Frontal cortex (tissue), 4 donors: ENCODE measurements at places on chromosomes 12 and 14. TPM values are rescaled to one million over a fixed set of nuclear protein-coding genes. Genes with fewer than 3 reads are reported as not detected.

KLRC3 gene
- total RNA-seq, result 2.9 TPM

ATF7 gene
- total RNA-seq, result 4.1 TPM

LAG3 gene
- under 0.01 TPM for total RNA-seq

PRH1 gene
- 42.0 TPM for total RNA-seq

MIP gene
- total RNA-seq, result 0.41 TPM

PPP1R3E gene
- 4.5 TPM for total RNA-seq

DNA sequence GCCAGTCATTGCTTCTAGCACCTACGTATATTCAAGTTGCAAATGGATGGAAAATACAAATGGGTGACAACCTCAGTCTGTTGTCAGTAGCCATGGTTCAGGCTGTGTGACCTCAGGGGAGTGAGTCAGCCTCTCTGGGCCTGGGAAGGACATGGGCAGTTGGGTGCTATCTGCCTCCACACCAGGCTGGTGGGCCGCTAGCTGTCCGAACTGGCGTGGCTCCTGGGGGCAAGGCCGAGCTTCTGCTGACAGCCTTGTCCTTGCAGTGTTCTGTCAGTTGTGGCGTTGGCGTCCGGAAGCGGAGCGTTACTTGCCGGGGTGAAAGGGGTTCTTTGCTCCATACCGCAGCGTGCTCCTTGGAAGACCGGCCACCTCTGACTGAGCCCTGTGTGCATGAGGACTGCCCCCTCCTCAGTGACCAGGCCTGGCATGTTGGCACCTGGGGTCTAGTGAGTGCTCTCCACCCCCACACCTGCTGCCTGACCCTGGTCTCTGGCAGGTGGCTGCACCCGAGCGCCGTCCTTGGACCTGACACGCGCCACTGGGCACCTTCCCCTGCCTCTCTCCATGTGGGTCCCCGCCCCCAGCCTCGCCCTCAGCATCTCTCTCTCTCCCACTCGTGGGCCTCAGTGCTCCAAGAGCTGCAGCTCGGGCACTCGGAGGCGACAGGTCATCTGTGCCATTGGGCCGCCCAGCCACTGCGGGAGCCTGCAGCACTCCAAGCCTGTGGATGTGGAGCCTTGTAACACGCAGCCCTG lies 17.1 kb downstream of the PAPLN start:
- DNase-seq, result no peak

DNA sequence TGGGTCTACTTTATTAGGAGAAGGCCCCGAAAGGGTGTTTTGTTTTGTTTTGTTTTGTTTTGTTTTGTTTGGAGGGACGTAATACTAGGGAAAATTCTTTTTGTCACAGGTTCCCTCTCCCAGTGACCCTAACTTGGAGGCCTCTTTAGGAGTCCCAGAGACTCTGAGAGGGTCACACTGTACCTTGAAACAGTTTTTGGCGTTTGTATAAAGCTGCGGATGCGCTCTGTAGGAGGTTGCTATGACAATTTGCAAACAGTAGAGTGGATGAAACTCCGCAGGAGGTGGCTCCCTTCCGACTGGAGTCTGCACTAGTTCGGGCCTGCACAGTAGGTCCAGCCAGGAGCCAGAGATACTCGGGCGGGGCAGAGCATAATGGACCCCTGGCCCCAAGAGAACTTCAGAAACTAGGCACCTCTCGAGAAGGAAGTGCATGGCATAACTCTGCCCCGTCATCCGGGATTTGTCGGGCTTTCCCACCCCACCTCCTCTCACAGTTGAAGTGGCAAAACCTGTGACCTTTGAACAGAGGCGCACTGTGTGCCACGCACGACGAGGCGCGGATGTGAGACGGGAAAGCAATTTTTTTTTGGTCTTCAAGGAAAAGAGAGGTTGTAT lies 1.3 kb upstream of the DYRK2 start:
- DNase-seq, result peak; percentile 9

- no peak for DNase-seq
These were observed 261.0 kb downstream of the DACT1 start for GRCh38 chr14:58898655-58899316.

DNA sequence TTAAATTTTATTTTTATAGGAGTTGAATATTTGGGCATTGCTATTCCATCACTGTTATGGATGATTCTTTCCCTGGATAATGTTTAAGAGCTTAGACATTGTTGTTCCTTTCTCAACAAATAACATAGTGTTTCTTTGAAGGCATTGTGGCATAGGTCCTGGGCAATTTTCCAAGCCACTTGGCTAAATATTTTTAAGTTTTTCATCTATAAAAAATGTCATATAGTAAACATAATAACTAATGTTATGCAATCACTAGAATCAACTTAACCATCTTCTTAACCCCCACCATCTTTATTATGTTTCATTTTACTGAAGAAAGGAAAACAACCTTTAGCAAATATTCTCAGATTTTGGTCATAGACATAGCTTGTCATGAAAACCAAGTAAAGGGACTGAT lies 600.6 kb upstream of the LMO3 start:
- no peak for DNase-seq

DNA sequence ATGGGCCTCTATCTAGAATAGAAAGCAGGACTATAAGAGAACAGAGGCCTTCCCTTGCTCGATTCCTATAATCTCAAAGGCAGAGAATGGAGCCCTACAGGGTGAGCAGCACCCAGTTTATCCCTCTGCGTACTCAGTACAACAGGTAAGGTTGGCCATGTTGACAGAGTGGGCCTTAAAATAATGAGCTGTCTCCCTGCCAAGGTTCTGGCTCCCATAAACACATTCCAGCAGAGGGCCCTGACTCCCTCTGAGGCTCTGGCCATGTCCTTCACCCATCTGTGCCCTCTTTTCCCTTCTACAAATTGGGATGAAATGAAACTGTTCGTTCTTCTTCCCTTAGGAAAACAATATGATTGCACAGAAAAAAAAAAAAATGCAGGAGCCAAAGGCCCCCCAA lies 16.9 kb upstream of the PNMA1 start:
- DNase-seq, result no peak

- DNase-seq, result no peak
These were observed 1954.6 kb upstream of the FLRT2 start for GRCh38 chr14:83575301-83575700.

GRCh38 chr12:130132831-130133511 lies 29.3 kb upstream of the FZD10 start:
- no peak for DNase-seq

DNA sequence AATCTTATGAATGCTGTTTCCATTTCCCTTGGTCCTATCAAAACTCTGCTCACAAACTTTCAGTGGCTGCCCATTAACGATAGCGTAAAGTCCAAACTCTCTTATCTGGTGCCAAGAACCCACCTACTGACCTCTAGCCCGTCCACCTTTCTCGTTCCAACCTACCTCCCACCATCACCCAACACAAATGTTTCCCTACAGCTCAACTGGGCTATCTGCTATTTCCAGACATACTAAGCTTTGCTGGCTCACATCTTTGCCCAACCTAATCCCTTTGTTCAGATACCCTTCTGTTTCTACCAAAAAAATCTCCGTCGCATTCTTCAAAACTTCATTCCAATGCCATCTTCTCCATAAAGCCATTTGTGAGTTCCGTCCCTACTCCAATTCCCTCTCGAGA lies 7.6 kb upstream of the NOP2 start:
- DNase-seq, result no peak

DNA sequence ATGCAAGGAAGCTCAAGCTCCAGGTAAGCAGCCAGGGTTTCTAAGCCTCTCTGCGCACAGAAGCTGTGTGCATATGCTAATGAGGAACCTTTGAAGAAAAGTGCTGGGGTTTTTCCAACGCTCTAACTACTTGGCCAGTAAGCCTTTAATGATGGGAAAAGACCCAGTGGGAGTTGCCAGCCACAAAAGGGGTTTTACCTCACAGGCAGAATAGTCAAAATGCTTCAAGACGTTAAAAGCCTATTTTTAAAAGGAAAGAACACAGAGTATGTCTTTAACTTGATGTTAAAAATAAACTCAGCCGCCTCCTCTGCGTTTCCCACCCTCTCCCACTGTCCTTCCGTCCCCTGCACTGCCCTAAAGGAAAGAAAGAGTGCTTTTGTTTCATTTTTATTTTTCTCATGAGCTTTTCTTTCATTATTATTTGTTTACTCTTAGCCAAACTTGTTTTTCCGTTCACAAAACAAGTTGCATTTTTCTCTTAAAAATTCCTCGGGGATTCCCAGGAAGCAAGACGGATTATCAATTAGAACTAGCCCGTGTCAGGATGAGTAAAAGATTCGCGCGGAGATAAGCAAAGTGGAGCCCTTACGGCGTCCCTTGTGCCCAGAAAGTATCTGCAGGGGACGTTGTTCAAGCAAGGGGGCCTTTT lies 209.8 kb upstream of the NUDT4 start:
- no peak for DNase-seq

GRCh38 chr12:2259369-2259768 lies 206.6 kb downstream of the CACNA1C start:
- no peak for DNase-seq

DNA sequence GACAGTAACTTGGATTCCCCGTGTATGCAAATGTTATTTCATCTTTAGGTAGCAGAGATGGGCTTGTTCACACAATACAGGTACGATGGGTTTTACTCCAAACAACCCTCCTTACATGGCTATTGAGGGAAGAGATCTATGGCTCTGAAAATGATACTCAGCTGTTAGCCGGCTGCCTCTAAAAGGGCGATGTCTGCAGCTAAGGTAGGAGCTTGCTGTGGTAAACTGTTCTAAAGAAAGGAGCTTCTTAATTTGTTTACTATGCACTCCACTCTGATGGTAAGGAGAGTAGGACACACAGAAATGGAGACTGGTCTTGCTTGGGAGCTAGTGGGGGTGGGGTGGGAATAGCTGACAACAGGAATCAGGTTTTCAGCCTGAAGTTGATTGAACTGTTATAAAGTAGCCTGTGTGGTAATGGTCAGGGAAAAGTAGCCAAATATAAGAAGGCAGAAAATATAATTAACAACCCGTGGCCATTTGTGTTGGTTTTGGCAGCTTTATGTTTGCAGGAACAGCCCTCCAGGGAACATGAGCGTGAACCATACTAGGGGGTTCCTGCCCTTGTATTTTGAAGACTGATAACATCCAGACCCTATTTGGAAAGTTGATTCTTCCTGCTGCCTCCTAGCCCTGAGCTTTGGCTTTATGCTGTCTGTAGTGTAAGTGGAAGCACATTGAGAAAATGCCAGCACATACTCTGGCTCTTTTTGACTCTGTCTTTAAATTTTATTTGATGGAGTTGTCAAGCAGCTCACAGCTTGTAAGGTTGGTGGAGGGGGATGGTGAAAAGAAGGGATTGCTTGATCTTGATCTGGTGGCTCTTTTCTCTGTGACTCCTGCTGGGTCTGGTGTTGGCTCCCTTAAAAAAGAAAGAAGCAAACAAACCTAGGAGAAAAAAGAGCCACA lies 929.8 kb downstream of the DIO2 start:
- no peak for DNase-seq

DNA sequence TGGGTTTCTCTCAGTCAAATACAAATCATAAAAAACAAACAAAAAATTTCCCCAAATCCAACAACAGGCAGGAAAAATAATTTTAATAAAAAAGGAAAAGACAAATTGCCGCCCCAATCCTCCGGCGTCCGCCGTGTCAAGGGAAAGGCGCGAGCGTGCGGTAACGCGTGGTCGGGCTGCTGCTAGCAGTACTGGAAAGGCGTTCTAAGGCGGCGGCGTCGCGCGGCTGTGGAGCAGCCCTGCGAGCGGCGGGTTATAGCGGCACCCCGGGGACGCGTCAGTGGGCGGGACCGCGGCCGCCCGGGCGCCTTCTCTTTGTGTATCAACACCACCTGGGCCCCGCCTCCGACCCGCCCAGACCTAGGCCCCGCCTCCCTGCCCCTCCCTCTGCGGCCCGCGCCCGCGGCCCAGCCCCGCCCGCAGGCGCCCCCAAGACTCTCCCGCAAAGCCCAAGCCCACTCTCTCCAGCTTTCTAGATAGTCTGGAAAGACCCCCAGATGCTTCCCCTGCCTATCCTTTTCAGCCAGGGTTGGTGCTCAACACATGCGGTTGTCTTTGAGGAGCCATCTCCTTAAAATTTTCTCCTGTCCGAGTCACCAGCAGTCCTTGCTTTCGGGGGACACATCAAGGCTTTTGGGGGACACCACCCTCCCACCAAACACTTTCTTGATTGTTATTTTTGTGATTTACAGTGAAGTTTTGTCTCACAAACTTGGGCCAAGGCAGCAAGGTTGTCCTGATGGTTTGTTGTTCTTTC lies at the start of gene SLC38A2:
Gene SLC38A2, minus strand, starts transcription at position 230 of the 757 bp plus-strand sequence. CDS start 1,480 bp downstream, outside the sequence.
- DNase-seq, result peak; percentile 97

- no peak for DNase-seq
These were observed 34.9 kb upstream of the GALNT8 start for GRCh38 chr12:4685317-4685716.

DNA sequence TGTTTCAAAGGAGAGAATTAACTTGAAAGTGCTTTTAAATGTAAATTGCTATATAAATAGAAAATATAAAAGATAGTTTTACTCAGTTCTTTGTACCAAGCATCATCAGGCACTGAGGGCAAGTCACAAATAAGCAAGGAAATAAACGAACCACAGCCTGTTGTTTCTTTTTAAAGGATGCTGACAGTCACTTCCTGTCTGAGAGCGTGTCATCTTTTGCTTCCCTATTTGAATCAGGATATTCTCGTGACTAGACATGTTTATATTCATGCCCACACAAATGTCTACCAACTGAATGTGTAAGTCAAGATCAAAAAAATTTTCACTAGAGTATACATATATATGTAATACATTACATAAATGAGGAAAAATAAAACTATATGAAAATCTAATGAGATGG lies 31.4 kb upstream of the SLC2A13 start:
- DNase-seq, result no peak

DNA sequence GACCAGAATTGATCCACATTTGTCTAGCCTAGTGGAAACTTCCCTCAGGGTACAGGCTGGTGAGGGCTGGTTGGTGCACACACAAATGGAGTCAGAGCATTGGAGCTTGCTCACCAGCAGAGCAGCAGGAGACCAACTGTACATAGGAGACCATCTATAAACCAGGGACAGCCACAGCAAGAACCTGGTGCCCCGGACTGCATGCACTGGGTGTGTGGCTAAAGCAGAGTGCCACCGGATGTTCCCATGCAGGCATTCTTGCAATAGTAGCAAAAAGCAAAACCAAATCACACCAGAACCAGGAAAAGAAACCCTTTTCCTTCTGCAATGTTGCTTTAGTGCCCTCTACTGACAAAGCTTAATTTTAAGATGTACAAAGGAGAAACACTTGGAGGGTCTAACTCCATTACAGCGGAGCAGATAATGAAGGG lies 136.4 kb downstream of the MDGA2 start:
- DNase-seq, result no peak
